ENCODE measurements at places on chromosomes 12 and 14. TPM values are rescaled to one million over a fixed set of nuclear protein-coding genes. Genes with fewer than 3 reads are reported as not detected.

The CIROP gene
- not detected for total RNA-seq

- DNase-seq: no peak
These were observed 1.2 kb downstream of the HNRNPC start for GRCh38 chr14:21267886-21268616.

The KIF21A gene
- total RNA-seq: 25.6 TPM

The NRL gene
- 1.4 TPM for total RNA-seq

The GPHN gene
- 26.6 TPM for total RNA-seq

The CACNA1C gene
- total RNA-seq: 0.03 TPM

DNA sequence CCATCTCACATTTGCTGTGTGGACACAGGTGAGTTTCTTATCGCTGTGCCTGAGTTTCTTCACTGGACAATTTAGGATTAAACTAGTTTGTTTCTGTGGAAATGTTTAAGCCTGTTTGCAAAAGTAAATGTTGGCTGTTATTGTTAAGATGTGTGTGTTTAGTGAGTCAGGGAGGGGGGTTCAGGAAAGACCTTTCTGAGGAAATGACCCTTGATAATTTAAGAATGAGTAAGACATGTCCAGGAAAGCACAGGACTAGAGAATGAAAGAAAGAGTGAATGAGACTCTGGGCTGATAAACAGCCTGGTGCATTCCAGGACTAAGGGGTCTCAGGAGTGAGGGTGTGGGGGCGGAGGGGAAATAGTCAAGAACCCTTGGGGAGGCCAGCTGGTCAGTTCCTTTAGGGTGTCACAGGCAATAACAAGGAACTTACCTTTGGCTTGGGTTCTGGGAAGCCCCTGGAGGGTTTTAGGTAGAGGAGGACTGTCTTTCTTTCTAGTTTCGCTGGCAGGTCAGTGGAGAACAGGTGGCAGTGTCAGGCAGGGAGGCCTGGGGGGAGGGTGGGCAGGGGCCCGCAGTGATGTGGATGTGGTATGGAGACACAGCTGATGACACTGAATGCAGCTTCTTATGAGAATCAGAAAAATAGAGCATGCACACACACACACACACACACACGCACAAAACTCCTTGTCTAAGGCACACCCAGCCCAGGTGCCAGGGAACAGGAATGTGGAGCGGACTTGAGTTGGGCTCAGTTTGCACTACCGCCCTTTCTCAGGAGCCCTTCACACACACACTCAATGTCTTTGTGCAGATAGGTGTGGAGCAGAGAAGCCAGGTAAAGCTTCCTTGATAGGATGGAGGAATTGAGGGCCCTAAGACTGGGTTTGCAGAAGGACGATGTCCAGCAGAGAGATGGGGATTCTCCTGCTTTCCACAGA lies 1005.5 kb downstream of the VRK1 start:
- DNase-seq: no peak

GRCh38 chr14:22847661-22848341 lies 11.4 kb downstream of the MMP14 start:
- DNase-seq: no peak

DNA sequence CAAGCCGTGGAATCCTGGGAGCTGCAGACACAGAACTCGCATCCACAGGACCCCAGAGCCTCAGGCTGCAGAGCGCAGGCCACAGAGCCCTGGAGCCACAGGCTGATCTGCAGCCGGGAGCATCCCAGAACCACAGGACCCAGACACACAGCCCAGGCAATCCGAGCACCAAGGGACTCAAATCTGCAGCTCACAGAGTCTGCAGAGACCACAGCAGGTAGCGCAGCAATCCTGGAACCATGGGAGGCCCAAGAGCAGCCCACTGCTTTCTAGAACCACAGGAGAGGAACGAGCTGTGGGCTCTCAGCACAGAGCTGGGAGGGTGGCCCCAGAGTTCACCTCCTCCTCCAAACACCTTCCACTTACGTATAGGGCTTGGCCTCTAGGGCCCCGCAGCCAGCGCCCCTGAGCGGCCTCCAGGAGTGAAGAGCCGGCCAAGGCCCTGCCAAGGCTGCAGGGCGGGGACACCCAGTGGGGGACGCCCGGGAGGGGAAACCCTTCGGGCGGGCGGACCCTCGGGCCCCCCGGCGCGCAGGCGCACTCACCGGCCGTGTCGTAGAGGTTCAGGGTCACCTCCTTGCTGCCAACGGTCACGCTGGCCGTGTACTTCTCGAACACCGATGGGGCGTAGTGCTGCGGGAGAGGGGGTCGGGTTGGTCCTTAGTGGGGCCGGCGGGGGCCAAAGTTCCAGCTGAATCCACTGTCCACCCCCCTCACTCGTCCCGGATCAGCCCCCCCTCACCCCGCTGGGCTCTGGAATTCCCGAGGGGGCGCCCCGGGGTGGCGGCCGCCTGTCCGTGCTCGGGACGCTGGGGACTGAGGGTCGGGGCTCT lies 665 bp downstream of the RHOF start:
- no peak for DNase-seq

DNA sequence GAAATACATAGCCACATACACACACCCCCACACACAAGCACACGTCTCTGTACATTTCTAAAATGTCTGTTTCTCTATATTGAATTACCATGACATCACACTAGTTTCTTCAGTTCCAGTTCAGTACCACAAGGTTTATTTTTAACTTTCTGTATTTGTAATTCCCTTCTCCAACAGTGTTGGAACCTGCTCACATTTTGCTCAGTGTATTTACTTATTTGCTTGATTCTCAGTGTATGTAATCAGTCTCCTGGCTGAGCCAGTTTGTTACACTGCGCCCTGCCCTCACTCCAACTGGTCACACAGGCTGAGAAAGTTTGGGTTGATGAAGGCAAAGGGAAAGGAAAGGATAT lies 67.1 kb downstream of the MON2 start:
- DNase-seq: no peak

- no peak for DNase-seq
These were observed 52.4 kb upstream of the OAS1 start for GRCh38 chr12:112854344-112854743.

The PLD4 gene
- total RNA-seq: 0.15 TPM

DNA sequence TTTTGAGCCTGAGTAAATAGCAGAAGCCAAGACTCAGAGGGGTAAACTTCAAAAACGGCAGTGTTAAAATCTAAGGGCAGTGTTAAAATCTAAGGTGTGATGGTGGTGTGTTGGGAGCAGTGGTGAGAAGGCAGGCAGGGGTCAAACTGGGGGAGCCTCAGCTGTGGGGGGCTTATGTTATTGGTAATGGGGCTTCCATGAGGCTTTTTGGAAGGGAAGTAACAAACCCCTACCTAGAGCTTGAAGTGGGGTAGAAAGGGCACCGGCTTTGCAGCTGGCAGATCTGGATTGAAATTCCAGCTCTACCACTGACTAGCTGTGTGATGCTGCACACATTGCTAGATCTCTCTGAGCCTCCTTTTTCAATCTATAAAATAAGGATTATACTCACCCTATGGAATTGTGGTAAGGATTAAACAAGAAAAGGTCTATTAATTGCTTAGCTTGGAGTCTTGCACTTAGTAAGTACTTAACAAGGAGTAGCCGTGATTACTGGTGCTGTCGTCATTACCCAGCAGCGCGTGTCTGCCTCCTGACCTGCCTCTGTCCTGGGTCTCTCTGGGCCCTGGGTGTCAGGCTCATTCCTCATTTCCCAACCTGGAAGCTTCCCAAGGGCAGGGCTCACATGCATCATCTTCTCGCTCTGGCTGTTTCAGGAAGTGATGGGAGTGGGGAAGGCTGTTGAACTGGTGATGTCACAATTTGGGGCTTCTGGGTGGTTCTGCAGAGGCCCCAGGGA lies 18.5 kb upstream of the KRT80 start:
- no peak for DNase-seq

- no peak for DNase-seq
These were observed 88.1 kb upstream of the DHRS4 start for GRCh38 chr14:23865502-23865901.

- DNase-seq: no peak
These were observed 105.5 kb downstream of the BCL11B start for GRCh38 chr14:99166506-99166905.

The CLEC4D gene
- total RNA-seq: not detected

DNA sequence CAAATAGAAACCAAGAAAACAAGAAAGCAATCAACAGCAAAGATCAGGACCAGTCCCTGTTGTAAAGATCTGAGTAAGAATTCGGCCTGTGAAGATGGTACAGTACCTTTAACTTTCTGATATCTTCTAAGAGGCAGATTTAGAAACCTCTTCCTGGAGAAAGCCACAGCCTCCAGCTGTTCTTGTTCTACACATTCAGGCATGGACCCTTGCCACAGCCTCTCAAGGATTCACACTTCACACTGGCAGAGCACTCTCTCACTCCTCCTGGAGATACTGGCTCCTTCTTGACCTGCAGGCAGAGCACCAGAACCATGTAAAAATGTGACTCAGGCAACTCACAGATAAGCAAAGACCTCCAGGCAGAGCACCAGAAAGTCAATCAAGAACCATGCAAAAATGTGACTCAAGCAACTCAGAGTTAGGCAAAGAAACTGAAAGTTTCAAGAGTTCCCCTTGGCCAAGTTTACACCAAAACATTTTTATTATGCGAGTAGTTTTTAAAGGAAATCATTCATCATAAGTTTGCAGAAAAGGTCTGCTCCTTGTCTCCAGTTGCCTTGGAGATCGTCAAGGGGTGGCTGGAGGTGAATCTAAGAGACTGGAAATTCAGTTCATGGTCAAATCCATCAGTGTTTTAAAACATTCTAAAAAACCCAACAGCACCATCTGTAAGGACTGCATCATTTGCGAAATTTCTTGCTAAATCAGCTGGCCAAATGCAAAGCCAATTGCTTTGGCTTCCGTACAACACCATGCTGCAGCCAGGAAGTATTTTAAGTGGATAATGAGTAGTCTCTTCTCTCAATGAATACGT lies 119.3 kb upstream of the MDM1 start:
- no peak for DNase-seq

DNA sequence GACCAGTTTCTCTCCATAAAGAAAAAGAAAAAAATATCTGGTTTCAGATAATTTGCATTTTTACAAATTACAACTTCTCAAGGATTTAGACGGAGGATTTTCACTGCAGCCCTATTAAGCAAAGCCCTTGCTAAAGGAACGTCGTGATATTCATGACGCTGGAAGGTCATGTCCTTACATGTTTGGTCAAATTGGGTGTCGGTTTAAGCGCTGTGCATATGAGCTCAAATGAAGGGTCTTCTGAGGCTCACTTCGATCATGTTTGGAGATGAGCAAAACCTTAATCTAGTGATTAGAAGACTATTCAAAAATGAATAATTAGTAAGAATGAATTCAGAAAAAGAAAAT lies 67.3 kb upstream of the USP15 start:
- no peak for DNase-seq

GRCh38 chr14:52086711-52087110 lies 17.9 kb upstream of the NID2 start:
- DNase-seq: no peak

The CELA1 gene
- not detected for total RNA-seq

The AKAP3 gene
- 0.26 TPM for total RNA-seq

The FGD4 gene
- 5.0 TPM for total RNA-seq

- no peak for DNase-seq
These were observed 286.6 kb downstream of the C12orf75 start for GRCh38 chr12:105616971-105617540.

The IL26 gene
- not detected for total RNA-seq

DNA sequence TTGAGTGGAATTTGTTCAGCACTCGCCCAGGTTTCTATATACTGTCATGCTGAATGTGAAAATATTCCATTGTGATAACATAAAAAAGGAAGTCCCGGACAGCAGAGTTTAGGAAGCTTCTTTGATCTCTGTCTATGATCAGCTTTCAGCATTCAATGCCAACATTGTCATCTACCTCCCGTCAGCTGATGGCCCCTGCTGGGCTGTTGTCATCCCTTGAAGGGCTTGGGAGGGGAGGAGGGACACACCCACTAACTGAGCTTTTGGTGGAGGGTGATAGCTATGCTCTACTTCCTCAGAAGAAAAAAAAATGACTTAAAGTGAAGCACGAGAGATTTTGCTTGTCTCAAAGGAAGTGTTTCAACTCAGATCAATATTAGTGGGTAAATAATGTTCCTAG lies 4.7 kb upstream of the KRT77 start:
- DNase-seq: no peak

The FAM90A1 gene
- not detected for total RNA-seq

- DNase-seq: no peak
These were observed 14.8 kb downstream of the ULK1 start for GRCh38 chr12:131909081-131909751.

GRCh38 chr12:82931349-82932116 lies 244.8 kb downstream of the TMTC2 start:
- no peak for DNase-seq

The BBS10 gene
- total RNA-seq: 7.8 TPM

GRCh38 chr12:106417926-106418910 lies 60.7 kb downstream of the POLR3B start:
- DNase-seq: no peak

The CD27 gene
- 0.23 TPM for total RNA-seq

DNA sequence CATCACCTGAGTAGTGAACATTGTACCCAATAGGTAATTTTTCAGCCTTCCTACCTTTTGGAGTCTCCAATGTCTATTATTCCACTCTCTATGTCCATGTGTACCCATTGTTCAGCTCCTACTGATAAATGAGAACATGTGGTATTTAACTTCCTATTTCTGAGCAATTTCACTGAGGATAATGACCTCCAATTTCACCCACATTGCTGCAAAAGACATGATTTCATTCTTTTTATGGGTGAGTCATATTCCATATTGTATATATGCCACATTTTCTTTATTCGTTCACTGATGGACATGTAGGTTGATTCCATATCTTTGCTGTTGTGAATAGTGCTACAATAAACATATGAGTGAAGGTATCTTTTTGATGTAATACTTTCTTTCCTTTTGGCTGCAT lies 16.4 kb upstream of the BTG1 start:
- DNase-seq: no peak

GRCh38 chr14:91996948-91997371 lies 42.9 kb downstream of the TRIP11 start:
- peak; percentile 15 for DNase-seq

- DNase-seq: peak; percentile 77
These were observed 25.2 kb downstream of the KRT8 start for GRCh38 chr12:52879394-52880351.

The ADAMTS20 gene
- total RNA-seq: not detected

GRCh38 chr14:74908861-74909341 lies 14.2 kb downstream of the RPS6KL1 start:
- no peak for DNase-seq

GRCh38 chr14:26896447-26896846 lies 298.6 kb upstream of the NOVA1 start:
- no peak for DNase-seq

The ST8SIA1 gene
- 0.13 TPM for total RNA-seq

DNA sequence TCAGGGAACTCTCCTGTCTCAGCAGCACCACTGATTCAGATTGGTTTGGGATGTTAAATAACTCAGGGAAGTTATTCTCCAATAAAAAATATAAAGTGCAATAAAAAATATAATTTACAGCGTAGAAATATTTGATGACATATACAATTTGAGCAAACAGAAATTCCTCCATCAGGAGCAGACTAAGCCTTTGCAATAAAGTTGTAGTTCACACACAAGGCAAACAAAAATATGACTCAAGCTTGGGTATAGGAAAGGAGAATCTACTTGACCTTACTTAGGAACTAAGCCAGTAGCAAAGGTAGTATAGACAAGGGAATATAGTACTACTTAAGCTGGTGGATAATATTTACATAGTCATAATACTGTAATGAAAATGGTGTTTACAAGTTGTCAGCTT lies 264.1 kb downstream of the KIF21A start:
- no peak for DNase-seq
